ENCODE measurements at places on chromosomes 2 and 18. TPM values are rescaled to one million over a fixed set of nuclear protein-coding genes. Genes with fewer than 3 reads are reported as not detected.

- H3K36me3 ChIP-seq, result no peaks in the 10 kb centered on the region
- H3K4me3 ChIP-seq, result no peak overlapping the region
- H3K27me3 ChIP-seq, result no peaks in the 10 kb centered on the region
- no peaks in the 10 kb centered on the region for H3K4me1 ChIP-seq
These were observed 408.1 kb downstream of the THSD7B start for GRCh38 chr2:137173463-137173862.

Gene PXDN
- total RNA-seq, result 36.2 TPM

Gene TEKT4
- total RNA-seq, result not detected

DNA sequence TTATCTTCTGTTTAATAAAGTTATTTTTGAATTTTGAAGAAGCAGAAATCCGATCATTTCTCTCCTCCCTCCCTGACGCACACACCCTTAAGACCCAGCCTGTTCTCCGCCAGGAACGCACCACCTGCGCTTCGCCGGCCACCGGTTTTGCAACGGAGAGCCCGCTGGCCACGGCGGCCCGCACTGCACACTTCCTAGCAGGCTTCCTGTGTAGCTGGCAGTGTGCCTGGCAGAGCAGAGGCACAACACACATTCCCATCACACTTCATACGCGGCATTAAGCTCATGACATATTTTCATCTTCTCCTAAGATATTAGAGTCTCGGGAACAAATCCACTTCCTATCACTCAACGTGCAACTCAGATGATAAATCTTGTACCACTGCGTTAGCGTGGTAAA lies 148.0 kb downstream of the HDAC4 start:
- H3K27ac ChIP-seq, result no peak overlapping the region
- no peaks in the 10 kb centered on the region for H3K36me3 ChIP-seq
- H3K4me1 ChIP-seq, result no peaks in the 10 kb centered on the region
- H3K4me3 ChIP-seq, result no peak overlapping the region
- DNase-seq, result peak; percentile 57
- no peaks in the 10 kb centered on the region for H3K27me3 ChIP-seq

Gene MC5R
- total RNA-seq, result 0.18 TPM

Gene IL37
- total RNA-seq, result not detected

- no peaks in the 10 kb centered on the region for H3K36me3 ChIP-seq
- no peak for DNase-seq
- H3K27ac ChIP-seq, result no peak overlapping the region
These were observed 125.8 kb upstream of the TNP1 start for GRCh38 chr2:216985658-216986141.

Gene MARCO
- total RNA-seq, result 57.9 TPM

Gene ODC1
- 21.2 TPM for total RNA-seq

Gene NEU2
- total RNA-seq, result not detected

DNA sequence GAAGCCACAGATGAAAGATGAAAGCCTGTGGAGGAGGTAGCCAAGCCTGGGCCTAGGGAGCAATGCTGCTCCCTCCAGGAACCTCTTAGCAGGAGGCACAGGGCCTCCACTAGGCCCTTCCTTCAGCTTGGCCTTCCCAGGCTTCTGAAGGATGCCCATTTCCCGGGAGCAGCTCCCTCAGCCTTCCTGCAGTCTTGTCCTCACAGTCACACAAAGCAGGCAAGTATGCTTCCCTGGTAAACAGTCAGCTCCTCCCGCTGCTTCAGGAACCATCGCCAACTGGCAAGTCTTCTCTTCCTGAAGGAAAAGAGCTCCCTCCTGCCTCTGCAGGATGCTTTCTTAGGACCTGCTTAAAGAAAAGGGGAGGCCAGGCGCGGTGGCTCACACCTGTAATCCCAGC lies 53.2 kb downstream of the SMAD7 start:
- no peak overlapping the region for H3K4me3 ChIP-seq
- no peak overlapping the region for H3K27ac ChIP-seq
- no peaks in the 10 kb centered on the region for H3K36me3 ChIP-seq
- peaks cover 9% of the 10 kb centered on the region for H3K4me1 ChIP-seq

- no peaks in the 10 kb centered on the region for H3K36me3 ChIP-seq
- DNase-seq, result peak; percentile 58
- H3K4me3 ChIP-seq, result no peak overlapping the region
- peaks cover 39% of the 10 kb centered on the region for H3K4me1 ChIP-seq
- no peaks in the 10 kb centered on the region for H3K27me3 ChIP-seq
- H3K27ac ChIP-seq, result peak overlapping the region; percentile 10
These were observed 80.4 kb downstream of the EPB41L3 start for GRCh38 chr18:5463390-5463789.

Gene POLE4
- 93.0 TPM for total RNA-seq

- peaks cover 5% of the 10 kb centered on the region for H3K4me1 ChIP-seq
- H3K4me3 ChIP-seq, result no peak overlapping the region
- H3K36me3 ChIP-seq, result peaks cover 7% of the 10 kb centered on the region
- DNase-seq, result no peak
- H3K27ac ChIP-seq, result no peak overlapping the region
These were observed 6.7 kb downstream of the EHD3 start for GRCh38 chr2:31240381-31241365.

- no peaks in the 10 kb centered on the region for H3K36me3 ChIP-seq
- H3K27me3 ChIP-seq, result peaks cover 88% of the 10 kb centered on the region
- H3K4me1 ChIP-seq, result peaks cover 22% of the 10 kb centered on the region
- DNase-seq, result no peak
- no peak overlapping the region for H3K27ac ChIP-seq
- H3K4me3 ChIP-seq, result no peak overlapping the region
These were observed 2.5 kb upstream of the GBX2 start for GRCh38 chr2:236170590-236171165.
